MM.1S (cell line): ENCODE measurements at places on chromosomes 2 and 18.

DNA sequence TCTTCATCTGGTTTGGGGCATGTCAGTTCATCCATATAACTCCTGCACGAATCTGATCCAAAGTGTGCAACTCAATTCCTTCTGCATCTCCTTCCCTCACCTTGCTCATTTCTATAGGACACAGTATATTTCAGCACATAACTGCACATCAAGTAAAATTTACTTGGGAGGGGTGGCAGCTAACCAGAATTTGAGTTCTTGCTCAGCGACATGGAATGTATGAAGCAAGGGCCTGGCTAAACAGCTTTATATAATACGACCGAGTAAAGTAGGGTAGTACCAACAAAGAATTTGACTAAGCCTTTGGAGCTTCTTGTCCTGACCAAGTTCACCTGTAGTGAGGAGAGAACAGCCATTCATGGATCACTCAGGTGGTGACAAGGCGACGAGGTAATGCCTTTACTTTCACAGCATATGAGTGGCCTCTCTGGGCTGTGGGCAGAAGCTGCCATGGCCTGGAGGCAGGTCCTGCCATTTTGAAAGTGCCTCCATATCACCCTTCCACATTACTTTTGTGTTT is 570.2 kb upstream of the TNP1 start:
- no peak for DNase-seq

DNA sequence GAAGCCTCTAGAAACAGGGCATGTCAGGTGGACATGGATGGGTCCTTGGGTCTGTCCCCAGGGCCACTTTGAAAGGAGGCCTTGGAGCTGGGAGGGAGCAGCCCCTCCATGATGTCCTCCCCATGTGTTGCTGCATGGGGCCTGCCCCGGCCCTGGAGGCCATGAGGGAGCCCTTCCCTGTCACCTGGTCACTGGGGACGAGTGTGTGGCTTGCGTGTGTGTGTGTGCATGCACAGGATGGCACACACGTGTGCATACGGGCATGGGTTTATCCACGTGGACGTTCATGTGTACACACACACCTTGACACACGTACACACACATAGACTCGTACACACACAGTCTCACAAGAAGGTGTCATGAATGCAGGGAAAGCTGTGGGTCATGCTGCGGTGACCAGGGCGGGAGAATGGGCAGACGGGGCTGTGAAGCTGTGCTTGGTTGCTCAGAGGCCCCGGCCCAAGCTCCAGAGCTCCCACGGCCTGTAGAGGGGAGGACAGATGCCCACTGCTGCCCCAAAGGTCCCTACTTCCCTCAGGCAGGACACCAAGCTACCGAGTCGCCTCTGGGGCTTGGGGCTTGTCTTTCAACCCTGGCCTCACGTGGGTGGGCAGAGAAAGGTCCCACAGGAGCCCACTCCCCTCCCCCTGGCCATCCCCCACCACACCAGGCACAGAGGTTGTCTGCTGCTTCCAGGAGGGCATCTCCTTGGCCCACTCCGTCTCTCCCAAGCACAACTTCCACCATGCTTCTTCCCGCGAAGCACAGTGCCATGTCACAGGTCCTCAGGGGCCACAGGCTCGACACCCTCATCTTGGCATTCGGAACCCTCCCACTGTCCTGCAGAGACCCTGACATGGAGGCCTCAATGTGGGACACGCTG is 42.3 kb upstream of the GPC1 start:
- DNase-seq, result no peak

DNA sequence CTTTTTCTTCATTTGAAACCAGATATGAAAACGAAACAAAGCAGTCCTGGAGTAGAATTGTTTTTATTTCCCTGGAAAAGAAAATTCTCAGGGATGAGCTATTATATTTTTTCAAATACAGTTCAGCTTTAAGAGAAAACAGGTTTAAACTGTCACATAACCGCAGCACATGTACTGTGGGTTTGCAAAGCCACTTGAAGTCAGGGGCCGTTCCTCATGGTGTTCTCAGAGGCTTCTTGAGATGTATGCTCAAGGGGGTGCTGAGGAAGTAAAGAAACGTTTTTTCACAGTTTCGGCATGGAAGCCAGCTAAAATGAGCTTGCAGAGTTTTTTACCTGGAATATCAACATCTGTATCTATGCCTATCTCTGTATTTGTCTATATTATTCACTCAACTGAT is 225.3 kb downstream of the MC4R start:
- no peak for DNase-seq

DNA sequence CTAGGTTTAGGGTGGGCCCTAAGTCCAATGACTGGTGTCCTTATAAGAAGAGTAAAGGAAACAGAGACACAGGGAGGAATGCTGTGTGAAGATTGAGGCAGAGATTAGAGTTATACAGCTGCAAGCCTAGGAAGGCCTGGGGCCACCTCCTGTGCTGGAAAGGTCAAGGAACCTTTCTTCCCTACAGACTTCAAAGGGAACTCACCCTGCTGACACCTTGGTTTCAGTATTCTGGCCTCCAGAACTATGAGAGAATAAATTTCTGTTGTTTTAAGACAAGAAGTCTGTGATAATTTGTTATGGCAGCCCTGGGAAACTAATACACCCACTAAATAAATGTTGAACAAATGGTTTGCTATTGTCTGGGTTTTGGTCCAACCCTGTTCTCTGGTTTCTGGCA is 102.3 kb upstream of the NEUROD1 start:
- DNase-seq, result no peak

- no peak for DNase-seq
Observed at GRCh38 chr2:221385716-221386115, 186.4 kb downstream of the EPHA4 start.

DNA sequence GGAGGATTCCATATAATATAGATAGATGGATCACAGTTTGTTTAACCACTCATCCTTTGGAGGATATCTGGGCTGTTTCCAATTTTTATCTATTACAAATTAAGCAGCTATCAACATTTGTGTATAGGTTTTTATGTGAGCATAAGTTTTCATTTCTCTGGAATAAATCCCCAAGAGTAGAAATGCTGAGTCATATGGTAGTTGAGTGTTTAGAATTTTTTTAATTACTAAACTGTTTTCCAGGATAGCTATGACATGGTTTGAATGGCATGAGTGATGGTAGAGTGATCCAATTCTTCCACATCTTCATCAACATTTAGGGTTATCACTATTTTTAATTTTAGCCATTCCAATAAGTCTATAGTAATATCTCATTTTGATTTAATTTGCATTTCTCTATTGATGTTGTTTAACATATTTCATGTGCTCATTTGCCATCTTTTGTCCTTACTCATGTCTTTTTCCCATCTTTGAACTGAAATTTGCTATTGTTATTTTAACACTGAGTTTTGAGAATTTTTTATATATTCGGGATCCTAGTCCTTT is 31.4 kb downstream of the ABCB11 start:
- DNase-seq, result no peak

DNA sequence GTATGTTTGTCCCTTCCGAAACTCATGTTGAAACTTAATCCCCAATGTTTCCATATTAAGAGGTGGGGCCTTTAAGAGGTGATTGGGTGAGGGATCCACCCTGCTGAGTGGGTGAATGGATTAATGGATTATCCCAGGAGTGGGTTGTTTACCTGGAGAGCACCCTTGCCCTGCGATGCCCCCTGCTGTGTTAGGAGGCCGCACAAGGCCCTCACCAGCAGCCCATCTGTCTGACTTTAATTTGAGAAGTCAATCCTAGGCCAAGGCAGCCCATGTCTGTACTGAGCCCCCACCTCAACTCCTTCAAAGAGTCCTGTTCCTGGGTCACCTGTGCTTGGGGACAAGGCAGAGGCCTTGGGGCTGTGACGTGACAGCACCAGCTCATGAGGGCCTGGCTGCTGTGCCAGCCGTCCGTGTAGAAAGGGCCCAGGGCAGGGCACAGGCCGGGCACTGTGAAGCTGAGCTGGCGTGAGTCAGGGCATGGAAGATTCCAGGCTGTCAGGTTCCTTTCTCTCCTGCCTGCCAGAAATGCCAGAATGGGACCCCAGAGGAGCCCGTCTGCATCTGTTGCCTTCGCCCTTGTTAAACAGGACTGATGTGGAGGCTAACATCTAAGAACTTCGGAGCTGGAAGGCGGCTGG is 21.3 kb upstream of the TAF1B start:
- DNase-seq, result no peak
